HuH-7.5 (cell line): ENCODE measurements at places on chromosomes 7 and 10.

DNA sequence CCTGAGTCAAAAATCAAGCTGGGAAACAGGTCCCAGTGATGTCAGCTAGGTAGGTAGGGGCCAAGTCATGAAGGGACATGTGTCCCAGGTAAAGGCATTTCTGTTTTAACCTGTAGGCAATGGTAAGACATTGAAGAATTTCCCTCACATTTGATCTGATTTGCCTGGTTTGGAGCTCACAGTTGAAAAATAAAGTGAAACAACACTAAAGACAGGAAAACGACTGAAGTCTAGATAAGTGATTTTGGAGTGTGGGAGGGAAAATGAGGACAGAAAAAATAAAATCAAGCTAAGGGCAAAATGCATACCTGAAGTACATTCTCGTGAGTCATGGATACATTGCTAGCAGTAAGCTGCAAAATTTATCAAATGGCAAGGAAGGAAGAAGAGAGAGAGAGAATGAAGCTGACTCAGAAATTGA lies 169.9 kb downstream of the SKIDA1 start:
- no peak for DNase-seq

DNA sequence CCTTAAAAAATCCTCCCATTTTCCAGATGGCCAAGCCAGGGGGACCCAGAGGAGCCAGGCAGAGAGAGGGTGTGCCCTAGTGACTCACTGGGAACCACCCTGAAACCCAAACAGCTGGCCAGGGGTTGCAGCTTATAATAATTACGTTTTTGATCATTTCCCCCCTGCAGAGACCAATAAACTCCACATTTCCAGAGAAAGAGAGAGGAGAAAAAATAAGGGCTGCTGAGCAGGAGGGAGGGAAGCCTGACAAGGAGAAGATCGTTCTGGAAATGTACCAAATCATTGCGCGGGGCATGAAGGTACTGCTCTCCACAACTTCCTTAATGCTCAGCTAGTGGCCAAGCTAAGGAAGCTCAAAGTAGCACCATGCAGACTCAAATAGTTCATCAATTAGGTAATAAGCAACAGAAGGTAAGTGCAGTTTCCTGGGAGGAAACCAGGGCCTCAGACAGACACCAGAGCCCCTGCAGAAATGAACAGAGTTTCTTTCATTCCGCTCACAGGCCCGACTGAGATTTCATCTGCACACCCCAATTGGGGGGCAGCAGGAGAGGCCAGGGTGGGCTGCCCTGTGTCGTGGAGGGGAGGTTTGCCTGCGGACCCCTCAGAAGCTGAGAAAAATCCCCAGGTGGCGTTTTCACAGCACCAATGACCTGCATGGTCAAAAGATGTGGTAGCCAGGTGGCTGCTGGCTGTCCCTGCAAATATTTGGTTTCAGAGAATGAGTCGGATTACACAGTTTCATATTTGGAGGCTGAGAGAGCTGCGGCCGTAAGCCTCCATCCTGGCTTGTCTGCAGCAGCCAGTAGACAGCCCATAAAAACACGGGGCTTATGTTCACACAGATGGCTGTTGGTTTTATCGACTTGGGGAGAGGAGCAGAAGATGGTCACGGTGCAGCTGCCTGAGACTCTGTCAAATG lies 153.2 kb upstream of the LYZL2 start:
- no peak for DNase-seq

GRCh38 chr7:3650844-3651243 lies 349.8 kb downstream of the SDK1 start:
- DNase-seq, result no peak

DNA sequence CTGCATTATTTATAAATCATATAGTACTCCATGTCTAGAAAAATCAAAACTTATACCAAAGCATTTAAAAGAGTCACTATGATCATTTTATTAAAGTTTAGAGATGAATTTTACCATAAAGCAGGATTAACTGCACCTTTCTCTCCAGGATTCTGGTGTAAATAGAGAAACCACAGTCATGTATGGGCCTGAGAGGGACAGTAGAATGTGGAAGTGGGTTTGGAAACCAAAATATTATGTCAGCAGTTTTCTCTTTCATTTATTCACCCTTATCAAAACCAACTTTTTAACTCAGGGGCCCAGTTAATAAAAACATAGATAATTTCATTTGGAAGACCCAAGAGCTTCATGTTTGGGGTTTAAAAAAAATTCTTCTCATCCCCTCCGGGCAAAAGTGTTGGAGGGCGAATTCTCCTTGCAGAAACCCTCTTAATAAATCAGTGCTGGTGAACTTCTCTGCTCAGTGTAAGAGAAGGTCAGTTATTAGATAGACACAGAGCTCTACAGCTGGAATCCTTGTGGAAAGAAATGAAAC lies 266.2 kb downstream of the CREB5 start:
- no peak for DNase-seq

DNA sequence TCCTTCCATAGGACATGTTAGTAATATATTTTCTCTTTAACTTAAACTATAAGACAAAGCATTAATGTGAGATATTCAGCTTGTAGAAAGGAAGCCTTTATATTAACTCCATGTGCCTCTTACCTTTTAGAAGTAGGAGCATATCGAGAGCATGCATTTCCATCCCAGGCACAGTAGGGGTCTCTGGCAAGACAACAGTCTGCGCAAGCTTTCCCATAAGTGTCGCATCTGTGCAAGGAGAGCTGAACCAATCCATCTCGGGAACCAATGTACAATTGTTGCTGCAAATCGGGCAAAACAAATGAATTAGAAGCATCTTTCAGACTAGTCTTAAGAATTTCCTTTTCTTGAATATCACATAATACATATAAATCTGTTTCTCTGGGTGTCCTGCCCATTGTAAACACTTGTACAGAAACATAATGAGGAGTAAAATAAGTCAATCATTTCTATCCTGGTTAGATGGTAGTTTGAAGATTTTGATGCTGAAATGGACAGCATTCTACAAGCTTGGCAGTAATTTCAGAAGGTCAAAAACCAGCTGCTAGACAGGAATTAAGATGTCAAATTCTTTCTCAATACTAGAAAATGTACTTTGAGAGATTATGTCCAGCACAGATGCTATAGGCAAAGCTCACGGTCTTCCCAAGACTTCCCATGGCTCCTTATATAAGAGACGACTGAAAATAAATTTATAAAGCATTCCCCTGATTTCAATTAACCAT lies 171.8 kb downstream of the SEMA3D start:
- no peak for DNase-seq

- DNase-seq, result no peak
These were observed 27.0 kb downstream of the CDK6 start for GRCh38 chr7:92809397-92809759.

- DNase-seq, result no peak
These were observed 1.8 kb downstream of the MUC3A start for GRCh38 chr7:100951172-100951571.

DNA sequence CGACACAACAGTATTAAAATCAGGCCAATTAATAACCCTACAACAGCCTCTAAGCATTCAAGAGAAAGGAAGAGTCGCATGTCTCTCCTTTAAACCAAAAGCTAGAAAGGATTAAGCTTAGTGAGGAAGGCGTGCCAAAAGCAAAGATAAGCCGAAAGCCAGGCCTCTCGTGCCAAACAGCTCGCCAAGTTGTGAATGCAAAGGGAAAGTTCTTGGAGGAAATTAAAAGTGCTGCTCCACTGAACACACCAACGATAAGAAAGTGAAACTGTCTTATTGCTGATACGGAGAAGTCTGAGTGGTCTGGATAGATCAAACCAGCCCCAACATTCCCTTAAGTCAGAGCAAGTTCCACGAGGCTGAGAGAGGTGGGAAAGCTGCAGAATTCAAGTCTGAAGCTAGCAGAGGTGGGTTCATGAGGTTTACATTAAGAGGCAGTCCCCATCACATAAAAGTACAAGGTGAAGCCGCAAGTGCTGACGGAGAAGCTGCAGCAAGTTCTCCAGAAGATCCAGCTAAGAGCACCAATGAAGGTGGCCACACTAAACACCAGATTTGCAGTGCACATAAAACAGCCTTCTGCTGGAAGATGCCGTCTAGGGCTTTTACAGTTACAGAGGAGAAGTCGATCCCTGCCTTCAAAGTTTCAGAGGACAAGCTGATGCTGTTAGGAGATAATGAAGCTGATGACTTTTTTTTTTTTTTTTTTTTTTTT lies 194.8 kb downstream of the MAD1L1 start:
- no peak for DNase-seq

DNA sequence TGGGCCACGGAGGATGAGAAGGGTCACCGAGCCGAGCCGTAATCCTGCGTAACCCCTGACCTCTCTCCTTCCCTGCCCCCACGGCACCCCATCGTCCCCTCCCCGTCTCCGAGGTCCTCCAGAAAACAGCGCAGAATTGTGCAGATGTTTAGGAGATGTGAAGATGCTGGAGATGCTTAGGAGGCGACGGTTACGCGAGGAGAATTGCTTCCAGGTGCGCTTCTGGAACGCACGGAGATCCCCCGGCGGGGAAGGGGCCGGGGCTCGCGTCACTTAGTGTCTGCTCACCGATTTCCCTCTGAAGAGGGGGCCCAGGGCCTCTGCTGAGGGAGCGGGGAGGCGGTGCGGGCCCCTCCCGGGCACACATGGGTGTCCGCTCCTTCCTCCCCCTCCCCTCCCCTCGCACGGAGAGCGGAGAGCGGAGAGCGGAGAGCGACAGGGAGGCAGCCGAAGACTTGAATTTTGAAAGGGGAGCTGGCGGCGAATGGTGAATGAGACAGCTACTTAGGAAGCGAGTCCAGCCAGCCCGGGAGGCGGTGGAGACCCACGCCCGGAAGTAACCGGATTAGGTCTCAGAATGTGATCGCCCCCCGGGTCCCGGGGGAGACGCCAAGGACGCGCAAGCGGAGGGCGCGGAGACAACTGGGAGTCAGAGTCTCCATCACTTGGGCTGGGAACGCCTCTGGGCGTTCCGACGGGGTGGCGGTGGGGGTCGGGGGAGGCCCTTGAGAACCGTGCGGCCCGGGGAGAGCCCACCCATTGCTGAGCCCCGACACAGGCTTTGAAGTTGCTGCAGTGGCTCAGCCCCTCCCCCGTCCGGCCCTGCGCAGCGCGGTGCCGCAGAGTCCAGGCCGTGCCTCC lies 8.7 kb upstream of the EN2 start:
- DNase-seq, result no peak

DNA sequence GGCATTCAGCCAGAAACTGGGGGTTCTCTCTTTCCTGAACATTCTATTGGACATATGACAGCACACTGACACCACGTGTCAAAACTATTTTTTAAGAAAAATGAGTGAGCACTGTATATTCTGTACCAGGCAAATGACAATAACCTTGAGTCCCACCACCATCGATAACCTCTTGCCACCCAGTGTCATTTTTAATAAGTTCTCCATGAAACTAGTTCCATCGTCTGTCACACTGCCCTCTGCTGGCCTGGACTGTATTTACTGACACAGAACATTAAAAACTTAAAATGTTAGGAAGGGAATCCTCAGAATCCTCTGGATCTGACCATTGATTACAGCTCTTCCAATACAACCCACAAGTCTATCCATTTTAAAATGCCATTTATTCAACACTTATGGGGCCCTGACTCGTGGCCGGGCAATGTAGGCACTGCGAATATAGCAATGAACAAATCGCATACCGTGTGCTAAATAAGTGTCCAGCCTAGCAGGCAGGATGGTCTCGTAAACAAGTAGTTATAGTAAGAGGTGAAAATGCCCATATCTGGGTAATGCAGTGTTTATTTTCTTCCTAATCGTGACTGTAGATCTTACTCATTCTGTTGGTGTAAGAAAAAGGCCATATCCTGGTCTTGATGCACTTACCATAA lies 35.9 kb upstream of the CACNB2 start:
- no peak for DNase-seq

DNA sequence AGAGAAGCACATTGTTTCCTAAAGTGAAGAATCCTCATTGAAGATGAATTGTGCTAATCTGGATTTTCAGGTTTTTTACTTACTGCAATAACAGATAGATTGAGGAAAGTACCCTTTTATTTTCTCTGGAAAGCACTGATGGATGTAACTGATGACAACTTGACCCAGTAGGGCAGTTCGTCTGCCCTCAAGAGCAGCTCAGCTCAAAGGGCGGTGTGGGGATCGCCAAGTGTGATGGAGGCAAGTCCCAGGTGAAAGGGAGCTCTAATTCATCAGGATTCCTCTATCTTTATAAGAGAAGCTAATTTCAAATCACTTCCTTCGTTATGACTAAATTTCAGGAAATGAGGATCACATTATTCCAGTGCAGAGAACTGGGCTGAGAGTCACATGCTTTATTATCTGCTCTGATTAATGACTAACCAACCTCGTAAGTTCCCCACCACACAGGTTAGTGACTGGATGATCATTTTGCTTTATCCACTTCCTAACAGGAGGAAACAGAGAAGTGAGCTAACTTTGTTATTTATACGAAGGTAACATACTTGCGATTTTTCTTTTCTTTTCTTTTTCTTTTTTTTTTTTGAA lies 98.8 kb downstream of the PFKFB3 start:
- DNase-seq, result no peak

DNA sequence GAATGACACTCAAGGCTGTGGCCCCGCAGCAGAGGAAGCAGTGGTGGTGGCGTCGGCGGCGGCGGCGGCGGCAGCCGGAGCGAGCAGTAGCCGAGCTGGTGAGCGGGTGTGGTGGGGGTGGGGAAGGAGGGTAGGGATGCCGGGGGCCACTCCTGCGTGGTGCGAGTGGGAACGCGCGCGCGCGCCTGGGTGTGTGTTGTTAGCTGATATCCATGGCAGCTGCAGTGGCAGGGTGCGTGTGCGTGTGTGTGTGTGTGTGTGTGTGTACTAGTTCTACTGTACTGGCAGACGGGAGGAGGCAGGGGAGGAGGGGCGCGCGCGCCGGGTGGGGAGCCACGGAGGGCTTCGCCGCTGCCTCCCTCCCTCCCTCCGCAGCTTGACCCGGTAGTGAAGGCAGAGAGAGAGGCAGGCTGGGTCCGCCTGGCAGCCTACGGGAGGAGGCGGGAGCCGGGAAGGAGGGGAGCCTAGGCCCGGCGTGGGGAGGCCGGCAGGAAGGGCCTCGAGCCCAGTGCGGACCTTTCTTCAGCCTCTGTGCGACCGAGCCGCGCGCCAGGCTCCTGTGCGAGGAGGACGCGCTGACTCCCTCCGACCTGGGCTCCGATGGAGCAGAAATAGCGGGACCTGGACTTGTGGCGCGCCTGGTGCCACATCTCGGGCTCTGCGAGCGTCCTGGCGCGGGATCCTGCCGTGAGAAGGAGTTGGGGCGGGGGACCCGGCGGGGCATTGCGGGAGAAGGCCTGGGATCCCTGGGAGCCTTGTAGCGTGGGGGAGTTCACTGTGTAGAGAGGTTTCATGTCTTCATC lies at the start of gene MAGI2:
Gene MAGI2, minus strand, starts transcription at position 110 of the 803 bp plus-strand sequence. CDS start 347 bp downstream, outside the sequence.
- peak; percentile 8 for DNase-seq

DNA sequence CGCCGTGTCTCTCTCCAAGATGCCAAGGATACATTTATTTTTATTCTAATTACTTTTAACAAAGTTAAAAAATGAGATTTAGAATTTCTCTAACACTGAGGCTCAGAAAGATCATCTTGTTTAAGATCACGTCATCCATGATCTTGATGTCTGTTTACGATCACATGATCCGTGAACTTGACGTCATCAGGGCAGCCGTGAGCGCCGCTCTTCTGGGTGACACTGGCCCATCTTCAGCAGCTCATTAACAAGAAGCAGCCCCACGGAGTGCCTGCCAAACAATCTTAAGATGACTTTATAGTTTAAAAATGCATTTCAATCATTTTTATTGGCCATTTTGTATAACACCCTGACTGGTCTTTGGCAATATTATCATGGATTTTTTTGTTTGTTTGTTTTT lies 291.1 kb upstream of the PRKCQ start:
- DNase-seq, result no peak

GRCh38 chr10:19908991-19909696 lies 92.9 kb downstream of the PLXDC2 start:
- no peak for DNase-seq
